ENCODE measurements at places on chromosomes 11 and 22.

- DNase-seq = no peak
These were observed 58.2 kb downstream of the ZNF280B start for GRCh38 chr22:22450343-22450839.

- no peak for DNase-seq
These were observed 2.3 kb downstream of the SLC29A2 start for GRCh38 chr11:66369073-66369894.

GRCh38 chr11:56841210-56841810 lies 92.8 kb upstream of the OR9G4 start:
- DNase-seq = no peak

GRCh38 chr11:77101043-77101537 lies 1.6 kb upstream of the OMP start:
- no peak for DNase-seq

Measured in stimulated activated CD4-positive, alpha-beta T cell treated with anti-CD3 and anti-CD28 coated beads, Interleukin-1b, Interleukin-23, amount 100 ng/mL, for 4 hours (primary cell).